ENCODE measurements at places on chromosomes 7 and 10.

- no peak for DNase-seq
These were observed 440.2 kb upstream of the MKI67 start for GRCh38 chr10:128566361-128566968.

- DNase-seq, result no peak
These were observed 147.3 kb downstream of the SEC23IP start for GRCh38 chr10:120039826-120040225.

DNA sequence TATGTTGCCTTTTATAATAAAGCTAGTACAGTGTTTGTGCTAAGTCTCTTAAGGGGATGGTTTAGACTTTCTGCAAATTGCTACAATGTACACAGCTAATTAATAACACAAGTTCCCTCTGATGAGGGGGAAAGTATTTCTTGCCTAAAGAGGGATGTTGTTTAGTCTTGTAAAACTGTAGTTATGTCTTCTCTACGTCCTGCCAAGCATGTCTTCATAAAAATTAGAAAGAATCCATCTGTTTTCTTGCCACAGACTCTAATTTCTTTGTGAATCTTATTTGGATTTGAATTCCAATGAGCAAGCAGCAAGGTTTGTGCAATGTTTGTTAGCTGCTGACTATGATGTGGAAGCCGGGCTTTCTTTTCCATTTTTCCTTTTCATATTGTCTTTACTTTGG lies 28.2 kb downstream of the ADARB2 start:
- no peak for DNase-seq

DNA sequence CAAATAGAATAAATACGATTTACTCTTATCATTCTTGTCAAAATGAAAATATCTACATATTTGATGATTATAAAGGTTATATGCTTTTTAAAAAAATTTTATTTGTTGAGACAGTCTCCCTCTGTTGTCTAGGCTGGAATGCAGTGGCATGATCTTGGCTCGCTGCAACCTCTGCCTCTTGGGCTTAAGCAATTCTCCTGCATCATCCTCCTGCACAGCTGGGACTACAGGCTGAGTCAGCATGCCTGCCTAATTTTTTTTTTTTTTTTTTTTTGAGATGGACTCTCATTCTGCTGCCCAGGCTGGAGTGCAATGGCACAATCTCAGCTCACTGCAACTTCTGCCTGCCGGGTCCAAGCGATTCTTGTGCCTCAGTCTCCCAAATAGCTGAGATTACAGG lies 48.9 kb downstream of the PUS7 start:
- DNase-seq, result no peak

GRCh38 chr7:16399265-16399831 lies 22.0 kb downstream of the CRPPA start:
- no peak for DNase-seq

- no peak for DNase-seq
These were observed 78.6 kb downstream of the CHCHD3 start for GRCh38 chr7:133003052-133003910.

DNA sequence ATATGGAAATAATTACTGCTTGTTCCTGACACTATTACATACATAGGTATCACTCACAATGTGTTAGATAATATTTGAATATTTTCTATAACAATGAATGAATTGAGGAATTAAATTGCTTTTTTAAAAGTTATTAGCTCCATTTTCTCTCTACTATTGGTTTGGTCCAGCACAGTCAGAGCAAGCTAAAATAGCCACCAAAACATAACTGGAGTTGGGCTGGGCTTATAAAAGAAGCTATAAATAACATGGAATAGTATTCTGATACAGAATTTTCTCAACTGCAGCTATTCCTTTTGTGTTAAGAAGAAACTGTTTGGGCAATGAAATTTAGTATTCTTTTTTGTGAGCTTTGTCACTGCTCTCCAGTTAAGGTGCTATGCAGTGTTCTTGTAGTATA lies 142.6 kb upstream of the LRRN3 start:
- no peak for DNase-seq

DNA sequence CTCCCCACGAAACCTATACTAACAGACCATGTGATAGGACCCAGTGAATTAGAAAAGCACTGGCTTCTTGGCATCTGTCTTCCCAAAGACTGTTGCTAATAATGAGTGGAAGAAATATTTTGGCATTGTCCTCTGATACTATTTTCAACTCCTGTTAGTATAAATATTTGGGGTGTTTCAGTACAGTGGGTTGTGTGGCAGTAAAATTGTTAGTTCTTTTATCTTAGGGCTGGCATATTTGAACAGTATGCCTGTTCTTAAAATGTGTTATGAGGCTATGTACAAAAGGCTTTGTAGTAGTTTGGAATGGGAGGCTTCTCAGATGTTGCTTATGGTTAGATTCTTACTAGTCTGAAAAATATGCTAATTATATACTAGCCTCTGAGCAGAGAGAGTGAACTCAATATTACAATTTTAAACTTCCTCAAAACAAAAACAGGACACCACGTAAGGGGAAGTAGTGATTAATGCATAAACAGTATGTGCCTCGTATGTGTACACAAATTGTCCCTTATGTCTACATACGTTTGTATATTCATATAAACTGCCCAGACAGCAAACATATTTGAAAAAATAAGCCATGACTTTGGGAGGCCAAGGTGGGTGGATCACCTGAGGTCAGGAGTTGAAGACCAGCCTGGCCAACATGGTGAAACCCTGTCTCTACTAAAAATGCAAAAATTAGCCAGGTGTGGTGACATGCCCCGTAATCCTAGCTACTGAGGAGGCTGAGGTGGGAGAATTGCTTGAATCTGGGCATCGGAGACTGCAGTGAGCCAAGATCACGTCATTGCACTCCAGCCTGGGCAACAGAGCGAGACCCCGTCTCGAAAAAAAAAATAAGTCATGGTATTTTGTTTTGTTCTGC lies 115.4 kb downstream of the ARID5B start:
- no peak for DNase-seq

DNA sequence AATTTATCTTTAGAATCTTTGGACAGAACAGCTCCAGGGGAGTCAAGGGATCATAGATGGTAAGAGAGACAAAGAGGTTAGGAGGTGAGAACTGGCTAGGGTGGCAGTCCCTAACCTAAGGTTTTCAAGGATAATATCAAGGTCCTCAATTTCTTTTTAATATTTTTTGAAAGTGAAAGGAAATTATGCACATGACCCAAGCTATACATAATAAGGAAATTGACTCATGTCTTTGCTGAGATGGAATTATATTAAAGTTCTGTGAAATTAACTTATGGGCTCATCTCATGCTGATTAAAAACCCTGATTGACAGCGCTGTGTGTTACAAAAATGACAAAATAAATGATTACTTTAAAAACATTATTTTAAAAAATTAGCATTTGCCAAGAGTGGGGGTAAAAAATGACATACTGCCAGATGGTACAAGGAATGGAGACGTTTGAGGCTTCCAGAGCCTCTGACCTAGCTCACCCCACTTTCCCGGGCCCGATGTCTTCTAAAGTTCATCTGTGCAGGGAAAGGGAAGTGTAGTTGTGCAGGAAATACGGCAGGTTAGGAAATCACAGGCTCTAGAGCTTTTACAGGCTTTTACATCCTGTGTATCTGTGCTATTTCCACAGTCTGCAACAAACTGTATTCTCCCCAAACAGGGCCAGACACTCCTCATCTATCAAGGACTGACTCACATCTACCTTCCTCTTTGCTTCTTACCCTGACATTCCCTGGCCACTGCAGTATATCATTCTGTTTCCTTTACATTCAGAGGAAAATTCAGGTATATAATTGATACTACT lies 185.6 kb upstream of the PRSS58 start:
- DNase-seq, result no peak

GRCh38 chr7:90412458-90413184 lies 9.4 kb downstream of the CLDN12 start:
- no peak for DNase-seq

GRCh38 chr10:113736576-113736975 lies 14.9 kb upstream of the PLEKHS1 start:
- DNase-seq, result no peak

DNA sequence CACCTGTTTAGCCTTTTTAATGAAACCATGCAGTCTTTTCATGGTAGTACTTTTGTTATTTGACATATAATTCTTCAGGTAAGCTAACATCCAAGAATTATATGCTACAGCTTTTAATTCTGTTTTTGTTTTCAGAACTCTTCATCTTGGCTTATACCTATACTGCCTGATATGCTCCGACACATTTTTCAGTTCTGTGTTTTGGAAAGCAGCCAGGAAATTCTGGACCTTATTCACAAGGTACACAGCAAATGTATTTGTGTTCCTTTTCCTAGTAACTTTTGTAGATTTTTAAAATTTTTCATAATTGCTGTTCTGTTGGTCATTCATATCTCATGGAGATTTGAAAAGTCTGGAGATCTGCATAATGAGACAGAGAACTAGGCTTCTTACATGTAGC lies 56.7 kb downstream of the BTAF1 start:
- no peak for DNase-seq

DNA sequence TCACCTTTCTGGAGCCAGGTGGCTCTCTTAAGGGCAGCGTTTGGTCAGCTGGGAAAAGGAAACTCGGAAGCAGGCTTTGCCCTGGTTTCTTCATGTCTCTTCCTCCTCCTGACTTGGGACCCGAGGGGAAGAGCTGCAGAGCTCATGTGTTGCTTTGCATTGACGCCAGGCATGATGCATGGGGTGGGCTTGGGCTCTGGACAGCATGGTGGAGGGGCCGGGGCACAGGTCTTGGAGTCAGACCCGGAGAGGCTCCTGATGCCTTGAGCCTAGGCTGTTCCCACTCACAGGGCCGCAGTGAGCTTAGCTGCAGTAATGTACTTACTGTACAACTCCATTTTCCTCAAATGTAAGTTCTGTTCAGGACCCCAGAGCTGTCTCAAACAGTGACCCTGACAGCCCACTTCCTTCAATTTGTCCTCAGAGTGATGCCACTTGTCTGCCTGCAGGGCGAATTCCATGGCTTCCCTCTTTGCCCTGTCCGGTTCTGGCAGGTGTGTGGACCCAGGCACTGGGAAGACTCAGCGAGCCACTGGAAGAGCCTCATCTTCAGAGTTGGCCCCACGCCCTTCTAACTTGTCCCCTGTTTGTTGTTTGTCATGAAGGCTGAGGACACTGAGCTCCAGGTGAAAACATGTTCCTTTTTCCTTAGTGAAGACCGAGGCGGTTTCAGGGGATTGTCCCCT lies 50.2 kb downstream of the ZNF467 start:
- DNase-seq, result no peak

GRCh38 chr10:32109603-32110002 lies 53.4 kb upstream of the KIF5B start:
- DNase-seq, result no peak

DNA sequence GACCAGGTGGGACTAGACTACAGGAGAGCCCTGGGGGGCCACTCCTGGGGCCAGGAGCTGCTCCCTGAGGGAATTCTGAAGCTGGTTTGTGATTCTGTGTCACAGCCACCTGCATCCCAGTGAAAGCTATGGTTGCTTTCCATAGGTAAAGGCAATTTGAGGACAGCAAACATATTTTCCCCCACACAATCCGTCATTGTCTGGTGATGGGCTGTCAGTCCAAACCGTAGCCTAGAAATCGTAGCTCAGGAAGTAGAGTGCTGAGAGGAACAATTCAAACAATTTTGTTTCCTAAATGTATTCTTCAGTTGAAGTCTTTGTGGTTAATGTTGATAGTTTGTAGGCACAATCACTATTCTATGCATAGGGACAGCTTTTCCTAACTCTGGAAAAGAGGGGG lies 106.0 kb upstream of the INSYN2A start:
- DNase-seq, result no peak

DNA sequence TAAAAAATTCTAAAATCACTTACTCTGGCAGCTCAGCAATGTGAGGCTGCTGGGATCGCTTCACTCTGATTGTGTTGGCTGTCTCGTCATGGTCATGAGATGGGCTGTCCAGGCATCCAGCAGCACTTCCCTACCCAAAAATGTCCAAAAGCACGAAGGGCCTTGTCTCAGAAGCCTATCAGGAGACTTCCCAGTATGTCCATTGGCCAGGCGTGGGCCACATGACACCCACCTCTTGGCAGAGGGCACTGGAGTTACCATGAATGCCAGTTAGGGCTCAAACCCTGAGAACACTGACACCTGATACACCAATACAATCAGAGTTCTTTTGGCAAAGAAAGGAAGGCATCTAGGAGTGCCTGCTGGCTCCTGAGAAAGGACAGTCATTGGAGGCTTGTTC lies 27.0 kb upstream of the GLI3 start:
- no peak for DNase-seq

- no peak for DNase-seq
These were observed 16.2 kb downstream of the KIFBP start for GRCh38 chr10:69004821-69005220.

DNA sequence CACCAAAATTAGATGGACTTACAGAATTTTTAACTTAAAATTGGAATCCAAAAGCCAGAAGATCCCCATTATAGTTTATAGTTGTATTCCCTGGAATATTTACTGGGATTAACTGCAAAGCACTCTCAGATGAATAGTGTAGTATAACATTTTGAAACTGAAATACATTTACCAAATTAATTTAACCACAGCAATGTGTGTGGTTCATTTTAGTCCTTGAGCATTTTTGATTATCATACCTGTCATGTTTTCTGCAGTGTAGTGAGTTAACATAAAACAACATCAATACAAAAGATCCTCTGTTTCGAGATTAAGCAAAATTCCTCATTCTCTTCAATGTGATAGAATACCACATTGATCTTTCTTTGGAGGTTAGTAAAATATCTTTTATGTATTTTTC lies 3.7 kb downstream of the VIM start:
- DNase-seq, result no peak

DNA sequence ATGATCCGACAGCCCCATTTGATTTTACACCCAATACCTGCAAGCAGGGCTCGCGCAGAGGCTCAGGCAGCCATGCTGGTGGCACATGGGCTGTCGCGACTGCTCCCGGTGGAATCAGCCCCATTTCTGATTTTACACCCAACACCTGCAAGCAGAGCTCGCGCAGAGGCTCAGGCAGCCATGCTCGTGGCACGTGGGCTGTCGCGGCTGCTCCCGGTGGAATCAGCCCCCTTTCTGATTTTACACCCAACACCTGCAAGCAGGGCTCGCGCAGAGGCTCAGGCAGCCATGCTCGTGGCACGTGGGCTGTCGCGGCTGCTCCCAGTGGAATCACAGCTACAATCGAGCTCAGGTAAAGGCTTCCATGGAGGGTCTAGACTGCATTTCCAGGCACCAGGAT lies 244.1 kb downstream of the PTPRN2 start:
- no peak for DNase-seq

- DNase-seq, result no peak
These were observed 8.0 kb downstream of the RRP12 start for GRCh38 chr10:97393034-97393573.

GRCh38 chr7:104929921-104930320 lies 84.1 kb upstream of the KMT2E start:
- no peak for DNase-seq

DNA sequence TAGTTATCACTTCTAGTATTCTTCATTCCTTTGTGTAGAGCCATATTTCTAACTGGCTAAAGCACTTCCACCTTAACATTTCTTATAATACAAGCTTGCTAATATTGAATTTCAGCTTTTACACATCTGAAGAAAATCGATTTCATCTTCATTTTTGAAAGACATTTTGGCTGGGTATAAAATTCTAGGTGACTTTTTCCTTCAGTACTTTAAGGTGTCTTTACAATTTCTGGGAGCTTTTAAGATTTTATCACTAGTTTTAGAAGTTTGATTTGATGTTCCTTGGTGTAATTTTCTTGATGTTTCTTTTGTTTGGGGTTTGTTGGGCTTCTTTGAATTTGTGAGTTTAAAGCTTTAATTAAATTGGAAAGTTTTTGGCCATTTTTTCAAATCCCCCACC lies 38.5 kb upstream of the TMEM168 start:
- no peak for DNase-seq

- no peak for DNase-seq
These were observed 109.6 kb downstream of the SFMBT2 start for GRCh38 chr10:7301006-7301778.

- DNase-seq, result no peak
These were observed 327.5 kb upstream of the PLXDC2 start for GRCh38 chr10:19488592-19489280.
